K562 (cell line): ENCODE measurements at places on chromosomes 3 and 15. TPM values are rescaled to one million over a fixed set of nuclear protein-coding genes. Genes with fewer than 3 reads are reported as not detected.

GRCh38 chr3:36615861-36616260, 148.5 kb downstream of the DCLK3 start:
- DNase-seq = no peak
- no peaks in the 10 kb centered on the region for H3K4me1 ChIP-seq
- no peak overlapping the region for H3K27ac ChIP-seq
- H3K36me3 ChIP-seq = no peaks in the 10 kb centered on the region

- H3K36me3 ChIP-seq = no peaks in the 10 kb centered on the region
- no peak overlapping the region for H3K27ac ChIP-seq
- H3K4me3 ChIP-seq = no peak overlapping the region
- DNase-seq = no peak
- H3K4me1 ChIP-seq = no peaks in the 10 kb centered on the region; the same call in 1 of the 2 replicates
Measured at GRCh38 chr15:81054236-81054635, 53.5 kb downstream of the TLNRD1 start.

DNA sequence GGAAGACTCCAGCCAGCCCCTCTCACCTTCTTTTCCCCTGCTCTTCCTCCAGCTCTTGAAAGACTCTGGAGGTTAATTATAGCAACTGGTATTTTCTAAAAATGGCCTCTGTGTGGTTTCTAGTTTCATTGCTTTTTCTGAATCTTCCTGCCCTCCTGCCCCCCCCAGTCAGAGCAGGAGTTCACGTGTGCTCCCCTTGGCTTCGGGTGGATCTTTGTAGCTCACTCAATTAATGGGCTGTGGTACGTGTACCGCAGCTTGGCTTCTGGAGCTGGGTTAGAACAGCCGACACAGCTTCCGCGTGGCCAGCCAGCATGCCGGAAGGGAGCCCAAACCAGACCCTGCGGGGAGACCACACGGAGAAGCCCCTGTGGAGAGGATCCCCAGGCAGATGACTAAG, 31.5 kb downstream of the TM2D3 start:
- H3K36me3 ChIP-seq = no peaks in the 10 kb centered on the region
- DNase-seq = no peak
- no peak overlapping the region for H3K4me3 ChIP-seq

DNA sequence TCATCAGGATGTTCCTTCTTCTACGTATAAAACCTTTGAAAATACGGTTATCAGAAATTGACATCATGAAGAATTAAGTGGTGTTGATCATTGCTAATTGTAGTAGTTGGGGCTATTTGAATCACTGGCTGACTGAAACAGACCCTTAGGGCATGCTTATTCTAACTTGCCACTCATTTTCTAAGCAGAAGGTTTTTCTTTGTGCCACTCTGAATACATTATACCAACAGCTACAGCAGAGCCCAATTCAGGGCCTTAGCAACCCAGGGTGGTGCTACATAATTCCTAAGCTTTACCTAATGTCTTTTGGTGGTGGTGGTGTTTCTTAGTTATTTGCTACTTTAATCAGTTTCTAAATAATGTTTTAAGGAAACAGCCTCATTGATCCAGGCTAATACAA, 524.2 kb downstream of the NLGN1 start:
- no peaks in the 10 kb centered on the region for H3K4me1 ChIP-seq
- DNase-seq = no peak
- H3K4me3 ChIP-seq = no peak overlapping the region
- no peak overlapping the region for H3K27ac ChIP-seq
- H3K36me3 ChIP-seq = no peaks in the 10 kb centered on the region

- no peaks in the 10 kb centered on the region for H3K27me3 ChIP-seq
- H3K27ac ChIP-seq = no peak overlapping the region
- H3K4me3 ChIP-seq = no peak overlapping the region
- no peak for DNase-seq
Measured at GRCh38 chr3:22353126-22353525, 602.1 kb upstream of the ZNF385D start.

- H3K4me1 ChIP-seq = no peaks in the 10 kb centered on the region
- no peak overlapping the region for H3K4me3 ChIP-seq
- DNase-seq = no peak
- H3K36me3 ChIP-seq = no peaks in the 10 kb centered on the region
- peaks cover 25% of the 10 kb centered on the region for H3K27me3 ChIP-seq
Measured at GRCh38 chr3:13069495-13069894, 3.7 kb downstream of the IQSEC1 start.

DNA sequence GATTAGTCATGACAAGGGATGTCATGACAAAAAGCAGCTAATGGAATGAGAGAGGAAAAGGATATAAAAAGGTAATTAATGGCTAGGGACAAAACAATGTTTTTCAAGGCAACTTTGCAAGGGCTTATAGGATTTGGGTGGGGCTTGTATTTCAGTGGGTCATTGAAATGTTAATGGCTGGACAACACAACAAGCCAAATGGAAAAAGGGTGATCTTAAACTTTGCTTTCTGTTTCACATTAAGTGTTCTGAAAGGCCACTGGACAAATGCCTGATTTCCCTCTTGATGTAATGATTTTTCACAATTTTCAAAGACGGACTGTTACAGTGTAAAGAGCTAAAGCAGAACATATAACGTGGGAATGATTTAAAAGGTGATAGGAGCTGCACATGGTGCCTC, 345.0 kb downstream of the TUSC7 start:
- no peak overlapping the region for H3K27ac ChIP-seq
- no peaks in the 10 kb centered on the region; the same call in 1 of the 2 replicates for H3K4me1 ChIP-seq
- H3K27me3 ChIP-seq = no peaks in the 10 kb centered on the region
- no peak overlapping the region for H3K4me3 ChIP-seq
- no peak for DNase-seq

The CAV3 gene
- not detected in 2 replicates for total RNA-seq

The TLR9 gene
- total RNA-seq = not detected in 2 replicates
